Thymus (tissue), 14 donors: ENCODE measurements at places on chromosomes 7 and 10. TPM values are rescaled to one million over a fixed set of nuclear protein-coding genes. Genes with fewer than 3 reads are reported as not detected.

The CNPY1 gene
- not detected for total RNA-seq

The SDK1 gene
- 3.2 TPM for total RNA-seq

The ZNF138 gene
- 13.2 TPM for total RNA-seq

The FASTK gene
- total RNA-seq: 52.2 TPM

The SVOPL gene
- total RNA-seq: 1.7 TPM

The ITGA8 gene
- total RNA-seq: 1.3 TPM

The HMX3 gene
- total RNA-seq: not detected

The SAP25 gene
- total RNA-seq: 7.7 TPM

The LRRN3 gene
- total RNA-seq: 23.8 TPM

The SUN3 gene
- total RNA-seq: 1.1 TPM

The SLC13A1 gene
- under 0.01 TPM for total RNA-seq

GRCh38 chr7:5458921-5459480 is 35.4 kb upstream of the TNRC18 start:
- peaks cover 18% of the 10 kb centered on the region for H3K27me3 ChIP-seq
- no peaks in the 10 kb centered on the region for H3K36me3 ChIP-seq
- no peak for DNase-seq
- peaks cover 19% of the 10 kb centered on the region for H3K4me1 ChIP-seq
- H3K4me3 ChIP-seq: no peak overlapping the region
- no peak overlapping the region for H3K27ac ChIP-seq

GRCh38 chr7:42673951-42674350 is 237.9 kb downstream of the C7orf25 start:
- no peaks in the 10 kb centered on the region for H3K27me3 ChIP-seq
- no peaks in the 10 kb centered on the region for H3K36me3 ChIP-seq
- H3K4me3 ChIP-seq: no peak overlapping the region

DNA sequence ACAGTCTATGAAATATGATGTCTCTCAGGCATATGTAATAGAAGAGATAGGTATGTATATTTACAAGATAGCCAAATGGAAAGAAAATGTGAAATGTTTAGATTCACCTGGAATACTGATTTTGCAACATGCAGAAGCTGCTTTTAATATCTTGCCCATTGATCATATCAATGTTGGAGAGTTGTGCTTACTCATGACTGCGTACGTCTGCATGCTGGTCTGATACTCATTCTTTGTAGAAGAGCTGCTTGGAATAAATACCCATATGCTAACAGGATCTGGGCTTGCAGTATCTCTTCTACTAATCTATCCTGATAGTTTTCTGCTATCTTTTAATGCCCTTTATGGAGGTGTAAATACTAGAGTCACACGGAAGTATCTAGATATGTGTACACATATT is 120.6 kb upstream of the FOXP2 start:
- H3K36me3 ChIP-seq: no peaks in the 10 kb centered on the region
- no peaks in the 10 kb centered on the region for H3K4me1 ChIP-seq
- no peak overlapping the region for H3K27ac ChIP-seq
- H3K4me3 ChIP-seq: no peak overlapping the region

- DNase-seq: no peak
- no peak overlapping the region for H3K27ac ChIP-seq
Observed at GRCh38 chr7:74599244-74599643, 58.3 kb upstream of the GTF2I start.

DNA sequence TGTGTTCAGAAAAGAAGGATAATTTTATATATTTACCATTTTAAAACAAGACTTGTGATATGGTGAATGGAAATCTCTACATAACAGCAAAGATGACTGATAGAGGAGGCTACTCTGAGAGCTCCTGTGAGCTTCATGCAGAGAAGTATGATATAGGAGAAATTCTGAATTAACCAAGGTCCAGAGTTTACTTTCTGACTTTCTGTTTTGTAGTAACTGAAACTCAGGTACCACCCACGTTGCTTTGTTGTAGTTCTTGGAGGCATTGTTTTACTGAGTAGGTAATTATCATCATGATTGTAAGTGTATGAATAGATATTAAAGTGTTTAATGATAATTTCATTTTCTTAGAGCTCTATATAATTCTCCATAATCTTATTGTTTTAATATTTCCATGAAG is 18.0 kb upstream of the SFR1 start:
- no peaks in the 10 kb centered on the region for H3K4me1 ChIP-seq
- no peaks in the 10 kb centered on the region for H3K27me3 ChIP-seq
- no peak overlapping the region for H3K27ac ChIP-seq

GRCh38 chr10:29136411-29136810 is 152.5 kb upstream of the LYZL1 start:
- no peak for DNase-seq
- H3K4me1 ChIP-seq: no peaks in the 10 kb centered on the region
- no peak overlapping the region for H3K27ac ChIP-seq
- no peaks in the 10 kb centered on the region for H3K27me3 ChIP-seq

GRCh38 chr10:49050366-49050765 is 65.0 kb downstream of the VSTM4 start:
- no peak for DNase-seq
- peaks cover 2% of the 10 kb centered on the region for H3K4me1 ChIP-seq
- no peak overlapping the region for H3K4me3 ChIP-seq
- H3K27ac ChIP-seq: no peak overlapping the region
- H3K27me3 ChIP-seq: no peaks in the 10 kb centered on the region

- no peak overlapping the region for H3K27ac ChIP-seq
- peaks cover 6% of the 10 kb centered on the region for H3K36me3 ChIP-seq
- no peak overlapping the region for H3K4me3 ChIP-seq
- DNase-seq: no peak
Observed at GRCh38 chr10:114458955-114459354, 54.7 kb upstream of the AFAP1L2 start.

GRCh38 chr10:71366690-71367089 is 30.0 kb upstream of the CDH23 start:
- no peak for DNase-seq
- H3K4me1 ChIP-seq: no peaks in the 10 kb centered on the region
- peaks cover 12% of the 10 kb centered on the region for H3K36me3 ChIP-seq
- H3K27me3 ChIP-seq: no peaks in the 10 kb centered on the region
- H3K27ac ChIP-seq: no peak overlapping the region

DNA sequence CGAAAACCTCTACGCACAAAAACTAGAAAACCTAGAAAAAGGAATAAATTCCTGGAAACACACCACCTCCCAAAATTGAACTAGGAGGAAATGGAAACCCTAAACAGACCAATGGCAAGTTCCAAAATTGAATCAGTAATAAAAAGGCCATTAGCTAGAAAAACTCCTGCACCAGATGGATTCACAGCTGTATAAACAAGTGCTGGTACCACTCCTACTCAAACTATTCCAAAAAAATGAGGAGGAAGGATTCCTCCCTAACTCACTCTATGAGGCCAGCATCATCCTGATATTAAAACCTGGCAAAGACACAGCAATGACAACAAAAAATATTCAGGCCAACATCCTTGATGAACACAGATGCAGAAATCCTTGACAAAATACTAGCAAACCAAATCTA is 228.2 kb downstream of the CHRM2 start:
- H3K27ac ChIP-seq: no peak overlapping the region
- H3K36me3 ChIP-seq: no peaks in the 10 kb centered on the region
- H3K4me3 ChIP-seq: no peak overlapping the region
- H3K27me3 ChIP-seq: no peaks in the 10 kb centered on the region
- no peak for DNase-seq

DNA sequence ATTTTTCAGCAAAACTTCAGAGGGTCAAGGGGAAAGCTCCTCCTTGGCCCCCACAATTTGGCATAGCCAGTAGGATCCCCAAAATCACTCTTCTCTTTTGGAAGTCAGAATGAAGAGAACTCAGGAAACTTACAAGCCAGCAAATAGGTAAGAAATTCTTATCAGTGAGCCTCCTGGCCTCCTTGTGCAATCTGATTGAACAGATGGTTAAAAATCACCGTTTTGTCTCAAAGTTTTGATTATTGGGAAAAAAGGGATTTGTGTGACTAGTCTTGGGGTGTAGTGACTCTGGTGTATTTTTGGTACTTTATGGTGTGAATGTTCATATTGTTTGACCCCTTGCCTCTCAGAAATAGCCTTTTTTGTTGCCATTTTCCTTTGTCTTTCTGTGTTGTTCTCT is 56.2 kb downstream of the HTR7 start:
- no peak overlapping the region for H3K27ac ChIP-seq
- H3K4me3 ChIP-seq: no peak overlapping the region
- no peaks in the 10 kb centered on the region for H3K27me3 ChIP-seq

DNA sequence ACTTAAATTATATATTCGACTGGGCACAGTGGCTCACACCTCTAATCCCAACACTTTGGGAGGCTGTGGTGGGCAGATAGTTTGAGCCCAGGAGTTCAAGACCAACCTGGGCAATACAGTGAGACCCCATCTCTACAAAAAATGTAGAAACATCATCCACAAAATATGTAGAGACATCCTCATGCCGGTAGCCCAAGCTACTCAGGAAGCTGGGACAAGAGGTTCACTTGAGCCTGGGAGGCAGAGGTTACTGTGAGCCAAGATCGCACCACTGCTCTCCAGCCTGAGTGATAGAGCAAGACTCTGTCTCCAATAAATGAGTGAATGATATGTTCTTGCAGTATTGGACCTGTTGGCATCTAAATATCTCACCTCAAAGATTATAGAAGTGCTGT is 22.6 kb upstream of the TNS3 start:
- H3K4me1 ChIP-seq: peaks cover 9% of the 10 kb centered on the region
- no peaks in the 10 kb centered on the region for H3K27me3 ChIP-seq
- no peak overlapping the region for H3K4me3 ChIP-seq
- no peak for DNase-seq
- H3K36me3 ChIP-seq: no peaks in the 10 kb centered on the region
- no peak overlapping the region for H3K27ac ChIP-seq

GRCh38 chr7:98992076-98992475 is 113.7 kb downstream of the TRRAP start:
- no peak overlapping the region for H3K4me3 ChIP-seq
- H3K36me3 ChIP-seq: peaks cover 79% of the 10 kb centered on the region
- H3K27me3 ChIP-seq: no peaks in the 10 kb centered on the region
- H3K27ac ChIP-seq: no peak overlapping the region

GRCh38 chr7:55912748-55913158 is 25.5 kb downstream of the ZNF713 start:
- DNase-seq: no peak
- H3K36me3 ChIP-seq: peaks cover 14% of the 10 kb centered on the region

GRCh38 chr7:21903020-21903786 is 42.5 kb downstream of the CDCA7L start:
- no peak overlapping the region for H3K4me3 ChIP-seq
- peaks cover 78% of the 10 kb centered on the region for H3K36me3 ChIP-seq
- DNase-seq: no peak
- no peaks in the 10 kb centered on the region for H3K4me1 ChIP-seq
- no peaks in the 10 kb centered on the region for H3K27me3 ChIP-seq

GRCh38 chr7:151712810-151713125 is 164.1 kb downstream of the PRKAG2 start:
- H3K27me3 ChIP-seq: no peaks in the 10 kb centered on the region
- no peaks in the 10 kb centered on the region for H3K36me3 ChIP-seq
- no peaks in the 10 kb centered on the region for H3K4me1 ChIP-seq
- DNase-seq: no peak
- H3K4me3 ChIP-seq: no peak overlapping the region

DNA sequence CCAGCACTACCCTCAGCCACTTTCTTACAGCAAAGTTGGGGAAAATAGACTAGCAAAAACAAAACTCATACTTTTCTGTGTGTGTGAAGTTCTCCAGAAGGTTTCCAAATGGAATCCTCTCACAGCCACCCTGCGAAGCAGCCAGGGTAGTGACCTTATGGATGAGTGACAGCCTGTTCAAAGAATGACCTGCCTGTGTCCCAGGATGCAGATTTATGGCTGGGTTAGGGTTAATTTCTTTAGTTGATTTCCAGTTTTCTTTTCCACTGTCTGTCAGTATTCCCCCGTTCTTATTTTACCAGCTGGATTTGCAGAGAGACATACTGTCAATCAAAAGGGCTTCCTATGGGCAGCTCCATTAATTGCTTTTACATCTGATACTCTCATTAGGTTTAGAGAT is 2.4 kb upstream of the SEMA4G start:
- H3K27ac ChIP-seq: no peak overlapping the region
- H3K4me1 ChIP-seq: peaks cover 2% of the 10 kb centered on the region
- peaks cover 8% of the 10 kb centered on the region for H3K27me3 ChIP-seq

- H3K4me1 ChIP-seq: no peaks in the 10 kb centered on the region
- H3K27ac ChIP-seq: no peak overlapping the region
- H3K36me3 ChIP-seq: peaks cover 78% of the 10 kb centered on the region
- no peaks in the 10 kb centered on the region for H3K27me3 ChIP-seq
- no peak for DNase-seq
Observed at GRCh38 chr7:99042957-99043356, 101.0 kb downstream of the SMURF1 start.

GRCh38 chr10:51244309-51244708 is 170.0 kb downstream of the PRKG1 start:
- DNase-seq: no peak
- no peak overlapping the region for H3K27ac ChIP-seq
- H3K36me3 ChIP-seq: no peaks in the 10 kb centered on the region
- H3K4me3 ChIP-seq: no peak overlapping the region
- H3K4me1 ChIP-seq: no peaks in the 10 kb centered on the region

- H3K4me1 ChIP-seq: no peaks in the 10 kb centered on the region
- no peaks in the 10 kb centered on the region for H3K36me3 ChIP-seq
- no peak overlapping the region for H3K27ac ChIP-seq
- H3K27me3 ChIP-seq: no peaks in the 10 kb centered on the region
- DNase-seq: no peak
Observed at GRCh38 chr10:66786709-66787108, 139.1 kb upstream of the LRRTM3 start.

DNA sequence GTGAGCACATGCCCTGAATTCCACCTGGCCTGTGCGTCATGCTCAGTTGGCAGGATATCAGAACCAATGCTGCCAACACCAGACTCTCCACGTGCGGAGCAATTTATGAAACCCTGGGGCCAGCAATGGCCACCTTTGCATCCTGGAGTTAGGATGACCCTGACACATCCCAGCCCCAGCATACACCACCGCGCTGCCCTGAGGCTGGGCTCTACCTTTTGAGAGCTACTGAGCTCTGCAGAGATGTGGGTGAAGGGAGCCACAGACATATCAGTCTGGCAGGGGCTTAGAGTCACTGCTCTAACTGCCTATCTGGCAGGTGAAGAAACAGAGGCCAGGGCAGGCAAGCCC is 41.9 kb downstream of the SYPL1 start:
- H3K27ac ChIP-seq: peak overlapping the region; percentile 97
- H3K4me1 ChIP-seq: peaks cover 36% of the 10 kb centered on the region
- no peaks in the 10 kb centered on the region for H3K36me3 ChIP-seq
- H3K27me3 ChIP-seq: no peaks in the 10 kb centered on the region
- no peak for DNase-seq

- no peak overlapping the region for H3K27ac ChIP-seq
- no peaks in the 10 kb centered on the region for H3K27me3 ChIP-seq
- no peaks in the 10 kb centered on the region for H3K36me3 ChIP-seq
- DNase-seq: no peak
Observed at GRCh38 chr7:30708983-30709382, 26.7 kb upstream of the CRHR2 start.

DNA sequence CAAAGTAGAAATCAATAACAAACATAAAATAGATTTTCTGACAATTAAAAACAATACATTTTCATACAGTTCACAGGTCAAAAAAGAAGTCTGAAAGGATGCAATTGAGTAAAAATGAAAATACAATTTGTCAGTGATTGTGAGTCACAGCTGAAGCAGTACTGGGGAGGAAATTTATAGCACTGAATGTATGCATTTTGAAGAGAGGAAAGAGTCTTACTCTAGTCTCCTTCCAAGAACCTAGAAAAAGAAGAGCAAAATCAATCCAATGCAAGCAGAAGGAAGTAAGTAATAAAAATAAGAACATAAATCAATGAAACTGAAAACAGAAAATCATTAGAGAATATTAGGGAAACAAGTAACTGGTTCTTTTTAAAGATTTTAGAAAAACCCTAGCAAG is 507.2 kb upstream of the IGFBP3 start:
- no peak for DNase-seq
- H3K4me3 ChIP-seq: no peak overlapping the region
- no peaks in the 10 kb centered on the region for H3K4me1 ChIP-seq
- no peaks in the 10 kb centered on the region for H3K36me3 ChIP-seq
